Type B pancreatic cell (in vitro differentiated cells): ENCODE measurements at places on chromosomes 13 and 19. TPM values are rescaled to one million over a fixed set of nuclear protein-coding genes. Genes with fewer than 3 reads are reported as not detected.

KLK14 gene
- 0.29 and 0.43 TPM in 2 replicates for total RNA-seq

MYH14 gene
- total RNA-seq, result 93.9 and 225 TPM in 2 replicates

IGFL1 gene
- total RNA-seq, result 0.56 and 0.76 TPM in 2 replicates

CACNG7 gene
- total RNA-seq, result 0.67 and 6.0 TPM in 2 replicates

ZNF792 gene
- total RNA-seq, result 5.8 and 6.5 TPM in 2 replicates

PDE4C gene
- 0.33 and 0.89 TPM in 2 replicates for total RNA-seq

SPRED3 gene
- 4.2 and 5.5 TPM in 2 replicates for total RNA-seq

ZNF587B gene
- 20.9 and 25.5 TPM in 2 replicates for total RNA-seq

THSD8 gene
- total RNA-seq, result 10.1 and 19.4 TPM in 2 replicates

ASF1B gene
- 14.8 and 27.4 TPM in 2 replicates for total RNA-seq

PGLYRP2 gene
- not detected in 2 replicates for total RNA-seq

AMER2 gene
- total RNA-seq, result 0.14 and 0.31 TPM in 2 replicates

DNA sequence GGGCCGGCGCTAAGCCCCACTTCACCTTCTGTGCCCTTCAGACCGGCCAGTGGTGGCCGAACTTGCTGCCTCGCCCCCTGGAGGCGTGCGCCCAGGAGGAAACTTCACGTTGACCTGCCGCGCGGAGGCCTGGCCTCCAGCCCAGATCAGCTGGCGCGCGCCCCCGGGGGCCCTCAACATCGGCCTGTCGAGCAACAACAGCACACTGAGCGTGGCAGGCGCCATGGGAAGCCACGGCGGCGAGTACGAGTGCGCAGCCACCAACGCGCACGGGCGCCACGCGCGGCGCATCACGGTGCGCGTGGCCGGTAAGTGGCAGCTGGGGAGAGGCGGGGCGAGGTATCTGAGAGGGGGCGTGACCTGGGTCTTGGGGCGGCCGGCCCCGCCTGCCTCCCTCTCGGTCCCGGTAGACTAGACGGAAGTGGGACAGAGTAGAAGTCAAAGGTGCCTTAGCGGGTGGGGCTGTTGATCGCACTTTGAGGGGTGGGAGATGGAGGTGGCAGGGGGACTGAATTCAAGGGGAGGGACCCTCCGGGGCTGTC lies 5.6 kb downstream of the ICAM5 start:
- no peak for DNase-seq

DNA sequence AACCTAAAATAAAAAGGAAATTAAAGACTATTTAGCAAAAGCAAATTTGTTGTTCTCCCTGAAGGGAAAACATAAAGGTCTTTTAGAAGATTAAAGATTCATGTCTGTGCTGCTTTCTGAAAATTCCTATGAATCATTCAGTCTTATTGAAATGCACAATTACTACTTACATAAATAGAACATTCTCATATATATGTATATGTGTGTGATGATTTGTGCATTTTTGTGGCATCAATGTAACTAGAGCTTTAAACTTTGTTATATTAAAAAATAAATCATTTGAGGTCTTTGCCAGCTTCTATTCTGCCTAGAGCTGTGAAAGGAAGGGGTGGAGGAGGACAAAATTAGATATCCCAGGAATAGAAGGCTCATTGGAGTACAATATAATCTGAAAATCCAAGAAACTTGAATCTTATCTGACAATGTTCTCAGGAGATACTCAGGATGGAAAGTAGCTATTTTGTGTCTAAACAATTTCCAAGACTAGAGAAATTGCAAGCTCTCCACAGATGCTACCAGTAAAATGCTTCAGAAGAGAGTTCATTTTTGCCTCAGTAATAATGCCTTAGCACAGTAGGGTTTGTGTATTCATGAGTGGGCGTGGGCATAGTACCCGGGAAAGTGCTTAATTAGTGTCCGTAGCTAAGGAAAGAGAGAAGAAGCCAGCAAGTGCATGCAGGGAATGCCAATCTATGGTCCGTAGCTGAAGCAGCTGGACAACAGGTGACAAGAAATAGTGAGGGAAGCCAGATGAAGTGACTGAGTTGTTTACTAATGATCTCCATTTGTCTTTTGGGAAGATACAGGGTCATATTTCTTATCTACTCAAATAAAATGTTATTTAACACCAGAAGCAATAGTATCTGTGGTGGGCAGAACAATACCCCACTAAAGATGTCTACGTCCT lies 395.5 kb upstream of the NBEA start:
- no peak for DNase-seq

DNA sequence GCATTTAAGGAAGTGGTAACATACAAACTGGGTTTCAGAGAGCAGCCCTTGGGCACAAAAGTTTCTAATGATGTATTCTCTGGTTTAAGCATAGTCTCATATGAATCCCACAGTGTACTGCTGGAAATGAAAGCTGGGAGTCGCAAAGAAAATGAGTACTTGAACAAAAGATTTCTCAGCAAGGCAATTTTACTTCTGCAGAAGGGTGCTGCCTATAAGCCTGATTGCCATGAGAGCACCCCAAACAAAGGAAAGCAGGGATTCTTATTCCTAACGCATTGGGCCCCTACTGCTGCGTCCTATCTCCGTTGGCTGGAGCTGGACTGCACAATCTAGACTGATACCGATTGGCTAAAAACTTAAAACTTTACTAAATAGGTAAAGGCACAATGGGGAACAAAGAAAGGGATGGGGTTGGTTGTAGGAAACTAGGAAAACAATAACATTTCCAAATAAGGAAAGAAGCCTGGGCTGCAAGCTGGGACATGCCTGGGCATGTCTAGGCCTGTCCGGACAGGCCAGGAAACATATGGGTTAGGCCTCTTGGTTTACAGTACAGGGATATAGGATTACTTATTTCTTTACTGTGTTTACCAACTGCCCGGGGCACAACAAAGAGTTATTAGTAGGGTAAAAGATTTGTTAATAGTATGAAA lies 27.4 kb upstream of the VN1R4 start:
- no peak for DNase-seq

- no peak for DNase-seq
Observed at GRCh38 chr19:7153022-7153421, 83.5 kb downstream of the ZNF557 start.

- no peak for DNase-seq
Observed at GRCh38 chr13:62356977-62357376, 941.3 kb upstream of the PCDH20 start.

- DNase-seq, result no peak
Observed at GRCh38 chr19:16628984-16629691, 1.1 kb upstream of the MED26 start.

DNA sequence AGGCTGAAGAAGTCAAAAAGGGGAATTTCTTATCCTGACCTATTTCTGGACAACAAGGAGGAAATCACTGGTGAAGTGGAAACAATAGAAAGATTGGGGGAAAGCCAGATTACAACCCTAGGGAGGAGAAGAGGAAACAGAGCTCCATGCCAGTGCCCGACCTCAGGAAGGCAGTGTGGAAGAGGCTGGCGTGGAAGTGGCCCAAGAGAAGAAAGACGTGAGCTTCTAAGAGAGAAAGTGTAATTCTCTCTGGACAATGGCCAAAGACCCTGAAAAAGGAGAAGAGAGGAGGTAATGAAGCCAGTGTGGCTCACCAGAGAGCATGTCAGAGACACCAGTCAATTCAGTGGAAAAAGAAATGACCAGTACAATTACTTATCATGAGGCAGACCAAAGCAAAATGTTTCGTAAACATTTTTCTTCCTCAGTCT lies 52.6 kb upstream of the URAD start:
- no peak for DNase-seq

GRCh38 chr19:33385956-33386355 lies 12.4 kb downstream of the CEBPG start:
- DNase-seq, result no peak

DNA sequence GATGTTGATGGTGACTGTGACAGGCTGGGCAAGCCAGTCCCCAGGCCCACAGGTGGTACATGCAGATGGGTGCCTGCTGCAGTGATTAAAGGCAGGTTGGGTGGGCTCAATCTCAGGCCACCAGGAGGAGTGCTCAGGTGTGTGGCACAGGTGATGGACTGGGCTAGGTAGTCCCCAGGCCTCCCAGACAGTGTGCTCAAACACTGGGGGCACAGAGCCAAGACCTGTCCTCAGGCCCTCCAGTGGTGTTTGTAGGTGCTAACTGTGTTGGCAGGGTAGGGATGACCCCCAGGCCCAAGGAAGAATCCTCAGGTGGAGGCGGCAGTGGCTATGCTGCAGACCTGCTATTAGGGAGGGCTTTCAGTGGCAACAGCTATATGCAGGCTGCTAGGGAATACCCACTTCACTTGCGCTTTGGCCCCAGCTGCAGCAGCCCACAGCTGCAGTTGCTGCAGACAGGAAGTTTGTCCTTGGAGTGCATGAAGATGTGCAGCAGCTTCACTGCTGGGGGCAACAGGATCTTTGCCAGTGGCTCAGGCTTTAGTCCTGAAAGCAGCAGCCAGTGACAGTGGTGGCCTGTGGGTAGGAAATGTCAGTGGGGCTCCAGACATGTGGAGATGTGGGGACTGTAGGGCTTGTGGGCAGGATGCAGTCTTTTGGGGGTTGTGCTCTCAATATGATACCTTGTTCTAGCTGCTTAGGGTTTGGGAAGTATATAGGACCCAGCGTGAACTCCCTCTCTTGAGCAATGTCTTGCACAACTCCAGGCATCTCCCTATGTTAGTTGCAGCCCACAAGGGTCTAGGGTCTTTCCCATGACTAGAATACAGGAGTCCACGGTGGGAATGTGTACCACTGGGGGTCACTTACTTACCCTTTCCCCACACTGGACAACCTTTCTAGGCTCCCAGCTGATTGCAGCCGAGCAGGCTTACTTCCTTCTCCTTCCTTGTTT lies 54.1 kb upstream of the MLNR start:
- no peak for DNase-seq

GRCh38 chr19:28435551-28436271 lies 777.2 kb downstream of the UQCRFS1 start:
- no peak for DNase-seq

GRCh38 chr13:114222461-114222968 lies 12.2 kb upstream of the CDC16 start:
- DNase-seq, result no peak

DNA sequence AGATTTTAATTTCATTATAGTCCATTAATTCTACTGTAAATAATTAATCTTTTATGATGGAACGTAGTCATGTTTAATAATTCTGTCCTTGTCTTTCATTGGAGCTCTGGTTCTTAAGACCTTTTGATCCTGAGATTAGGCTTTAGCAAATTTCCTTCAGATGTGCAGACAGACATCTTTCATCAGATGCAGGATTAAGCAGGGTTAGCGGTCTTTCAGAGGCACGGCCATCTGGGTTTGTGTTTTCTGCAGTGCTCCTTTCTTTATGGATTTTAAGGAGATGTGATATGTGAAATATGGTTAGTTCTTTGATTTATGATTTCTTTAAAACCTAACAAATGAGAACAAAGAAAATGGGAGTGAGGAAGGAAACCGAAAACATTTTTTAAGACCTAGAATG lies 643.9 kb upstream of the SGCG start:
- no peak for DNase-seq

DNA sequence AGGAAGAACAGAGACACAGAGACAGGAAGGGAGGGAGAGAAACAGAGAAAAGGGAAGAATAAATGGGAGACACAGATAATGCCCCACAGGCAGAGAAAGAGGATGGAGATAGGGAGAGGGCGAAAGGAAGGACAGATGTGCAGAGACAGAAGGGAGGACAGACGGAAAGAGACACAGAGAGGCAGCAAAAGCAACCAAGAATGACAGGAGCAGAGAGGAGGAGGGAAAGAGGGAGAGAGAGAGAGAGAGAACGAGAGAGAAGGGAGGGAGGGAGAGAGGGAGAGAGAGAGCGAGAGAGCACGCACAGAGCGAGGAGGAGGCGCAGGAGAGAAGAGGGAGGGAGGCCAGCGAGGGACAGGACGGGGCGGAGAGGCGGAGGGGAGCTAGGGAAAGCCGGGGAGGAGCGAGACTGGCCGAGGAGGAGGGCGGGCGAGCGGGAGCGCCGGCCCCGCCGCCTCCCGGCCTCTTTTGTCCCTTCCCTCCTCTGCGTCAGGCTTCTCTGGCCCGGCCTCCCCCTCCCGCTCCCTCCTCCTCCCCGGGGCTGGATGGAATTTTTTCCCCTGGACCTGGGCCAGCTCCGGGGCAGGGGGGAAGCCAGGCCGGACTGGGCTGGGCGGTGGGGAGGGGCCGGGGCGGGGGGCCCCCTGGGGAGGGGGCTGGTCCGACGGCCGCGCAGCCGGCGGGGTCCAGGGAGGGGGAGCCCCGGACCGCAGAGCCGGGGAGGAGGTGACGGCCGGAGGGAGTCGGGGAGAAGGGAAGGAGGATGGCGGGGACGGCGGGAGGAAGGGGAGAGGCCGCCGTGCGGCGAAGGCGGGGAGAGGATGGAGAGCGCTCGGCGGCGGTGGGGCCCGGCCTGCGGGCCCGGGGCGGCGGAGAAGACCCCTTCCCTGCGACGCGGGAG lies 4.2 kb upstream of the SPACA6 start:
- DNase-seq, result peak; percentile 90

DNA sequence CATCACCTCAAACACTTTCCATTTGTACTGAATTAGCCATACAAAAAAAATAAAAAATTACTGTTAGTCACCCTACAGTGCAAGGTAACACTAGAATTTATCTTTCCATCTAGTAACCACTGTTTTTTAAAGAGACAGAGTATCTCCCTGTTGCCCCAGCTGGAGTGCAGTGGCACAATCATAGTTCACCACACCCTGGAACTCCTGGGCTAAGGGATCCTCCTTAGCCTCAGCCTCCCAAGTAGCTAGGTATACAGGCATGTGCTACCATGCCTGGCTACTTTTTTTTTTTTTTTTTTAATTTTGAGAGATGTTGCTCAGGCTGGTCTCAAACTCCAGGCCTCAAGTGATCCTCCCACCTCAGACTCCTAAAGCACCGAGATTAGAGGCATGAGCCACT lies 17.9 kb downstream of the ANKRD10 start:
- no peak for DNase-seq
